ENCODE measurements at places on chromosomes 16 and 17. TPM values are rescaled to one million over a fixed set of nuclear protein-coding genes. Genes with fewer than 3 reads are reported as not detected.
A peak's percentile ranks its signal among the peaks of the same experiment; 100 is the strongest.

- no peaks in the 10 kb centered on the region for H3K36me3 ChIP-seq
- no peak for DNase-seq
- H3K27me3 ChIP-seq, result no peaks in the 10 kb centered on the region
- no peak overlapping the region for H3K4me3 ChIP-seq
- peaks cover 3% of the 10 kb centered on the region for H3K4me1 ChIP-seq
Observed at GRCh38 chr17:29240968-29241963, 5.4 kb upstream of the CRYBA1 start.

GRCh38 chr17:13337864-13338371 lies 263.8 kb downstream of the HS3ST3A1 start:
- no peaks in the 10 kb centered on the region for H3K4me1 ChIP-seq
- H3K27me3 ChIP-seq, result peaks cover 47% of the 10 kb centered on the region
- H3K4me3 ChIP-seq, result peak overlapping the region; percentile 51
- H3K27ac ChIP-seq, result no peak overlapping the region

DNA sequence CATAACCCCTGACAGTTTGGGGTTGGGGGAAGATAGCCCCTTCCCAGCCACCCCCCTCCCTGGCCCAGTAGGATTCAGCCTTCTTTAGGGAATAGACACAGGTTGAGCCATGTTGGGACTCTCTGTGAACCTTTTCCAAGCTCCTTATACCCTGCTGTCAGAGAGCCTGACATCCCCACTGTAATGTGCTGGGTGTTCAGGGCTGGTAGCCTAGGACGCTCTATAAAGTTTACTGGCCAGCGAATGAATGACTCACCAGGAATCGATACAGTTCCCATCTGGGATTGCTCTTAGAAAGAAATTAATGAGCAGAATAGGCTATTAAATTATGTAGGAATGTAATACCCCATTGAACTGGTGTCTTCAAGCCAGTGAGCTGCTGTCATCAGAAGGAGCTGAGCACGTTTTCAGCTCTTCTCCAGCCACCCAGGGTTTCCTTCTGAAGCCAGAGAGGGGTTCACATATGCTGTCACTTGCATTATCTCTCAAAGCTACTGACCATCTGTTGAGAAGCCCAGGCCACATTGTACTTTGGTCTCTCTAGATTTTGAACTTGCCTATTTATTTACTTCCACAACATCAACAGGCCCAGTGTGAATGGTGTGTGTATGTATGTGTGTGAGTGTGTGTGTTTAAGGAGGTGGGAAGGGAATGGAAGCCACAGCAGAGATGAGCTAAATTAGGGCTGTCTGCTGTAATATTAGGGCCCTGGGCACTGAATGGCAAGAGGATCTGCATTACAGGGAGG lies 64.9 kb downstream of the SPACA3 start:
- H3K36me3 ChIP-seq, result no peaks in the 10 kb centered on the region
- no peak for DNase-seq
- H3K4me3 ChIP-seq, result no peak overlapping the region
- no peak overlapping the region for H3K27ac ChIP-seq

DNA sequence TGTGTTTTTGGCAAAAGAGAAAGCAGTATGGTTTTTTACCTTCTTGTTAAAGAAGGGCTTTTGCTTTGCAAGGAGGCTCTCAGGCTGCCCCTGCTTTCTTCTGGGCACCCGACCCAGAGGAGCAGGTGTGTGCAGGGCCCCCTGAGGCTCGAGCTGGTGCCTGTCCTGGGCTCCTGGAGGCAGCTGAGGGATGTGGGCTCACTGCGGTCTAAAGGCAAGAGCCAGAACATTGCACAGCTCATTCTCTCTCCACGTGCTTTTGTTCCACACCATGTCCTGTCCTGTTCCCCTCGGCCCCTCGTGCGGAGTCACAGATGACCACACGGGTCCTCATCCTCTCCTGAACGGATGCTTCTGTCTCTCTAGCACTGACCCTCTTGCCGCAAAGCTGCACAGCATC lies 36.7 kb upstream of the CAPN15 start:
- no peaks in the 10 kb centered on the region for H3K4me1 ChIP-seq
- no peak overlapping the region for H3K27ac ChIP-seq
- no peak for DNase-seq
- peaks cover 1% of the 10 kb centered on the region for H3K36me3 ChIP-seq
- no peaks in the 10 kb centered on the region for H3K27me3 ChIP-seq

The HOXB9 gene
- 4.0 TPM for total RNA-seq

GRCh38 chr17:73234736-73235135 lies 26.9 kb downstream of the CPSF4L start:
- peaks cover 24% of the 10 kb centered on the region for H3K36me3 ChIP-seq
- DNase-seq, result no peak
- H3K4me1 ChIP-seq, result peaks cover 51% of the 10 kb centered on the region
- peak overlapping the region; percentile 32 for H3K4me3 ChIP-seq

GRCh38 chr17:80824549-80825470 lies 166.8 kb upstream of the CHMP6 start:
- peaks cover 14% of the 10 kb centered on the region for H3K4me1 ChIP-seq
- H3K27me3 ChIP-seq, result no peaks in the 10 kb centered on the region
- H3K4me3 ChIP-seq, result no peak overlapping the region
- H3K27ac ChIP-seq, result no peak overlapping the region
- peaks cover 11% of the 10 kb centered on the region for H3K36me3 ChIP-seq

Measured in activated naive CD8-positive, alpha-beta T cell treated with anti-CD3 and anti-CD28 coated beads for 36 hours (primary cell).